AML-193 (cell line): ENCODE measurements at places on chromosomes 12 and 14.

DNA sequence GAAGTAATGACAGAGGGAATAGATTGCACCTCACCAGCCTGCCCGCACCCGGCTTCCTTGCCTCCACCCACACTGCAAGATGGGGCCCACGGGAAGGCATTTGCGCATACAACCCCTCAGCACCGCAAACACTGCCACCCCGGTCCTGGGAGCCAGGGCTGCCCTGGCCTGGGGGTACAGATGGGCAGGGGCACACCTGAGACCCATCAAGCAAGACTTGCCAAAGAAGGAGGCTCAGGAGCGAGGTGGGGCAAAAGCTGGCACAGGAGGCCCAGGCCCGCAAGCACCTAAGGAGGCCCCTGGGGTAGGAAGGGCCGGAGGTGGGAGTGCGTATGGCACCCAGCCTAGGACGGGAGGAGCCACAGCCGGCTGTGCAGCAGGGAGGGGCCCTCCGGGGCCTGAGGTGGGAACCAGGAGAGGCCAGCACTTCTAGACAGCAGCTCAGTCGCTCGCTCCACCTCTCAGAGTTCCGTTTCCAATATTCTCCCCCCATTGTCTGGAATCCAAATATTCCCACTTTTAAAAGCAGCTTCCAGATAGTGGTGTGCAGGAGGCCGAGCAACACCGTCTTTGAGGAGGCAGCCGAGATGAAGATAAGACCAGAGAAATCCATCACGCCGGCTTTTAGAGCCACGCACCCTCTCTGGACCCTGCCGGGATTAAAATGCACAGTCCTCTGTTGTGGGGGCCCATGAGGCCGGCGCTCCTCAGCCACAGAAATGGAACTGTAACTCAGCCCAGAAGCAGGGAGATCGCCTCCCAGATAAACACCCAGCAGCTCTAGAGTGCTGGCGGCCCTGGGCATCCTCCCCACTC lies 12.2 kb upstream of the C14orf180 start:
- no peak for DNase-seq

GRCh38 chr12:108759924-108760323 lies 28.6 kb upstream of the CORO1C start:
- no peak for DNase-seq

DNA sequence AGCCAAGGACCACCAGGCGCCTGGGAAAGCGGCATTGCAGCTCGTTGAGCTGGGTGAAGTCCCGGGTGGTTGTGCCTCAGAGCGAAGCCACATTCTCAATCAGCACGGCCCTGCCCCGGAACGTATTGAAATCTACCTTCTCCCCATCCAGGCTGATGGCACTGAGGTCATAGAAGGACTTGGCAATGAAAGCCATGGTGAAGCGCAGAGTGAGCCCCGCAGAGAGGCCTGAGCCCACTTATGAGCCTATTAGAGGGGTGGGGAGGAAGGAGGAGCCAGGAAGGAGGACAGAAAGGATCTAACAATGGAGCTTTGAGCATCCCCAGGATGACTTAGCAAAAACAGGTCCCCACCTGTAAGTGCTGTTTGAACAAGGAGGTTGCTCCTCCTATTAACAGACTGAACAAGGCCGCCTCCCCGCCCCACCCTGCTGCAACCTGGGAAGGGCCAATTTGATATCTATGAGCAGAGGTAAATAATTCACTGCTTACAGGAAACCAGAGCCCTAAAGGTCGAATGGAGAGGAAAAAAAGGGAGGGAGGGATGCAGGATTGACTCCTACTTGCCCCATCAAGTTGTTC lies at the start of gene GPX2:
TSS of gene GPX2 (minus strand) at position 215 of the 581 bp plus-strand sequence. CDS start at position 196, 19 bp downstream.
- DNase-seq, result no peak

DNA sequence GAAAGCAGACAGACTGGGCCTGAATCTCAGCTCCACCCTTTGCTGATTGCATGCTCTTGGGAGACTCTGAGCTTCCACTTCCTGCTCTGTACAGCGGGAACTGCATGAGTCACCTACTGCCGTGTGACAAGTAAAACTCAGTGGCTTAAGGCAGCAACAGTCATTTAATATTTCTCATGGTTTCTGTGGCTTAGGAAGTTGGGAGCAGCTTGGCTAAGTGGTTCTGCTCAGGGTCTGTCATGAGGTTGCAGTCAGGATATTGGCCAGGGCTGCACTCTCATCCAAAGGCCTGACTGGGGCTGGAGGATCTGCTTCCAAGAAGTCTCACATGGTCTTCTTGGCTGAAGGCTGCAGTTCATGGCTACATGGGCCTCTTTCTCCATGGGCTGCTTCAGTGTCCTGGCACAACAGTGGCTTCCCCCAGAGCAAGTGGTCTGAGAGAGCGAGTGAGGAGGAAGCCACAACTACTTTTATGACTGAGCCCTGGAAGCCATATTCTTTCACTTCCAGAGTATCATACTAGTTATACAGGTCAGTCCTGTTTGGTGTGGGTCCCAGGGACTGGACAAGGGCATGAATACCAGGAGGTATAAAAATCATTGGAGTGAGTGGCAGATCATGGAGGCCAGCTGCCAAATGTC lies 49.7 kb downstream of the FAM222A start:
- peak; percentile 11 for DNase-seq

DNA sequence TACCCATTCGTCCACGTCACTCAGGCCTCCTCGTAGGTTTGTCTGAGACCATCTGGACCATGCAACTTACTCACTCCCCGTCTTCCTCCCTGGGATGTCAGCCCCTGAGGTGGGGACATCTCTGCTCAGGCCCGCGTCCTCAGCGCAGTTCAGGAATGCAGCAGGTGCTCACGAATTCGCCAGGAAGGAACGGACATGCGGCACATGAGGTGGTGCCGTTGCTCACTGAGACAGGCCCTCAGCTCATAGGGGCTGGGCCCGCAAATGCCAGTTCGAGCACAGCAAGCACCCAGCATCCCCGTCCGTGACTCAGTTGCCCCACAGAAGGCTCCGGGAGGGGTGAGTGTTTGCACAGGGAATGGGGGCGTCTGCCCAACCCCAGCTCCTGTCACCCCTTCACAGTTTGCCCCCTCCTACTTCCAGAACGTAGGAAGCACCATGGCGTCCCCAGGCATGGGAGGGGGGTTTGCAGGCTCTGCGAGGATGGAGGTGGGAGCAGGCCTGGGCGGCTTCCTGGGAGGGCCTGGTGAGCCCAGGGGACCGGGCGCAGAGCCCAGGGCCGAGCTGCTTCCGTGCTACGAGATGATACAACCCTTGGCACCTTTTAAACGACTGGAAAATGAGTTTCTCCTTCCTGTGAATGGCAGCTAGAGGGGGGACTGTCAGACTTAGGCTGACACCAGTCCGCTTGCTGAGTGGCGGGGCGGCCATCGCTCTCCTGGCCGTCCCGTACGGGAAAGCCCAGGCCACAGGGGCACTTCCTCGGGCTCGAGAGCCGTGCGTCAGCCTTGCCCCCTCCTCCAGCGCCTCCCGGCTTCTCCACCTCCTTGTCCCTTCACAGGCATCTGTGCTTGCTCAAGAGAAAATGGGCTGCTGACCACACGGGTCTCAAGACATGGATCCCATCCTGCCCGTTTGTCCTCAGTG lies 6.9 kb downstream of the GALNT9 start:
- DNase-seq, result no peak

DNA sequence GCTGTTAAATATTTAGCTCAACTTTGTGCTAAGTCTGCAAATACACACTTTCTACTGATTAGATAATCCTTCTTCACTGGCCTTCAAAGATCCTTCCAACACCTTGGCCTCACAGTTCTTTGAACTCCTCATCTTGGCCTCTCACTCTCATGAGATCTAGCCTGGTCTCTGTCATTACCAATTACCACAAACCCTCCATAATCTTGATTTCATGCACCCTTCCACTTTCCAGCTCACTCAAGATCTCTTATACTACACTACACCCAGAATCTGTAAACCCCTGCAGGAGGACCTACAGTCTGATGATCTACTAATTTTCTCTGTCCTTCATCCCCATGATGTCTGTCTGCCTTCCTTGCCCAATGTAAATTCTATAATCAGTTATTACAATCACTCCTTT lies 71.1 kb downstream of the DUSP16 start:
- DNase-seq, result no peak

DNA sequence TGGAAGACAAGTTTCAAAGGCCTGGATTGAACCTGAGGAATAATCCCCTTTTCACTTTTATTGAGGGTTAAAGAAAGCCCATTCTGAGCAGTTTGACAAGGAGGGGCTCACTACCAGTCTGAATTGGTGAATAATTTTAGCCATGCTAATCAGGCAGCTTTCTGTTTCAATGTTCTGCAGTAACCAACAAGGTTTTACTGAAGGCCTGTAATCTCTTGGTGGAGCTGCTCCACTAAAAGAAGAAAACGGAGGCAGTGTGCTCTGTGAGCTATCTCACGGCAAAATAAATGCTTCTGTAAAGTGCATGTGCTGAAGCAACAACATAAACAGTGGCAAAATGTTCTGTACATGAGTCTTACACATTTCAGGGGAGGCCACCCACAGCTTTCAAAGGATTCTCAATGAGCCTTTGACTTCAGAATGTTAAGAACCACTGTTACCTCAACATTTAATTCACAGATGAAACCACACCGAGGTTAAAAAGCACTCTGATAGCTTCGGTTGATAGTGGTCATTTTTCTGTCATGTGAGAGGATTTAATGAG lies 111.2 kb downstream of the LRIG3 start:
- no peak for DNase-seq

GRCh38 chr12:127429551-127430285 lies 837.3 kb upstream of the TMEM132C start:
- no peak for DNase-seq

DNA sequence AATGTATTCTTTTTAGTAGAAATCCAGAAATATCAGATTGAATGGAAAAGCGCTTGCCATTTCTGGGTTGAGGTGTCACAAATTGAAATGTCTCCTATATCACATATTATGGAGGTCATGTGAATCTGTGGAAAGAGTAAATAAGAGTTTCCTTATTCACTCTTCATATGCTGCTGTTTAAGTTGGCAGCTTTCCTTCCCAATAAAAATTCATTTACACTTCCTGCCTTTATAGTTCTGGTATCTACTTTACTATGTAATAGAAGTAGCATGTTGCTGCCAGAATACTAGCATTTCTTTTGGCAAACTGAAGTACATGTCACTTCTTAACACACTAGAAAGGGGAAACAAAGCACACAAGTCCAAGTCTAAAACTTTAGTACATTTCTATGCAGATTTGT lies 60.8 kb downstream of the SDR9C7 start:
- DNase-seq, result no peak

DNA sequence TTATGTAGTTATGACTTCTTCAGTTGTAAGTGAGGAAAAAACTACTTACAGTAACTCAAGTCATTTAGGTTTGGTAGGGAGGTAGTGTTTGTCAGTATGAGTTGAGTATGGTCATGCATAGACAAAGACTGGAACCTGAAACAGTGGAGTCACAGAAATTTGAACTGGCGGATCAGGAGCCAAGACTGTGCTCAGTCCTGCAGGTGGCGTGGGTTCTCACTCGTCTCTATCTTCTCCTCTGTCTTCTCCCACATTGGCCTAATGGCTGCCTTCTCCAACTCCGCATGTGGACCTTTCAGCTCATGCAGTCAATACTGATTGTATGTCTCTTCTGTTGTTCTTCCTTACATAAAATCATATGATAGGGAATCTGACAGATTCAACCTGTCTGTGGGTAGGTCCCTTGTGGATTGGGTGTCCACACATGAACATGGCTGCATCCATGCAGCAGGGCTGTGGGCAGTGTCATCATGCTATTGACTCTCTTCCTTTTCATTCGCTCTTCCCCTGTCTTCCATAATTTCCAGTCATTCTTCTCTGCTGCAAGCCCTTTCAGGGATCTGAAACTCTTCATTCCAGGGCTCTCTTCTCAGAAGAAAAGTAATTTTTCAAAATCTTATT lies 78.8 kb upstream of the NEDD1 start:
- DNase-seq, result no peak

GRCh38 chr12:120479458-120479857 lies 9.9 kb upstream of the SRSF9 start:
- no peak for DNase-seq

- no peak for DNase-seq
Observed at GRCh38 chr12:24943947-24944600, 4.8 kb downstream of the BCAT1 start.

- peak; percentile 33 for DNase-seq
Observed at GRCh38 chr12:6703631-6704030, 3.0 kb upstream of the PIANP start.

GRCh38 chr12:120260607-120261006 lies 4.9 kb downstream of the PXN start:
- DNase-seq, result no peak

- DNase-seq, result no peak
Observed at GRCh38 chr14:98169170-98169587, 1102.8 kb downstream of the BCL11B start.

- peak; percentile 48 for DNase-seq
Observed at GRCh38 chr12:62210422-62210821, 49.8 kb upstream of the USP15 start.

DNA sequence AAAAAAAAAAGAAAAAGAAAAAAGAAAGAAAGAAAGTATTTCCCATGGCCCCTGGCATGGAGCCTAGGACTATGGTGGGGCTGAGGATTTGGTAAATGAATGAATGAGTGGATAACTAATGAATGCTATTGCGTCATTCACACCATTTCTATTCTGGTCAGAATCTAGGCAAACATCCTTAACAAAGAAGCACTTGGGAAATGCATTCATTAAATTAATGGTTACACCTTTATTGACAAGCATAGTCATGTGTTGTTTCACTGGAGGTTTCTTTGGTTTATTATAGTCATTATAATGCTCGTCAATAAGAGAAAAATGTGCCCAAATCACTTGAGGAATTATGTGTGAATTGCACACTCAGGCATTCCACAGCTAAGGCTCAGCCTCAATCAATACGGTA lies 13.6 kb upstream of the AQP2 start:
- DNase-seq, result no peak

DNA sequence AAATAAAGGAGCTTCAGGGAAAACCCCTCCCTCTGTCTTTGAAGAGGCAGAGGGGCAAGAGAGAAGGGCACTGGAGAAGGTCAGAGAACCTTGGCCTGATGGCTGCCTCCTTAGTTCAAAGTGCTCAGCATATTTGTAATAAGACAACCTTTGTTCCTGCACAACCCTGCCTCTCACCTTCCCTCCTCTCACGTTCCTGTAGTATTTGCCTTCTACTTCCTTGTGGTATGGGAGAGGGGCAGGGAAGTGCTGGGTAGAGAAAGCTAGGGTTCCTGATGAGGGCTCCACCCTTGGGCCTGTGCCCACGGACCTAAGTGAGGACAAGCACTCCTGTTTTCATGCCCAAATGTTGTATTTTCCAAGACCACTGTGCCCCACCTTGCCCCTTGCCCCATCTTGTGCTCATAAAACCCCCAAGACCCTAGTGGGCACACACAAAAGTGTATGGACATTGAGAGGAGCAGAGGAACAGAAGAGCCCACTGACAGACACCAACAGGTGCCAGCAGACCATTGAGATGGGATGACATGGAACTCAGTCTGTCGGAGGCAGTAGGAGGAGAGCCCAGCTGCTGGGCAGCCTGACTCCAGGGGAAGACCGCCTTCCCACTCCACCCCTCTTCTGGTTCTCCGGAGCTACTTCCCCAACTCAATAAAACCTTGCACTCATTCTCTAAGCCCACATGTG lies 261.5 kb upstream of the CCDC196 start:
- DNase-seq, result no peak
